ENCODE measurements at places on chromosomes 5 and 9.

GRCh38 chr5:78458843-78459242, 98.4 kb downstream of the SCAMP1 start:
- DNase-seq = no peak
- peaks cover 51% of the 10 kb centered on the region for H3K36me3 ChIP-seq
- H3K4me1 ChIP-seq = peaks cover 10% of the 10 kb centered on the region
- H3K4me3 ChIP-seq = no peak overlapping the region
- no peak overlapping the region for H3K27ac ChIP-seq

GRCh38 chr9:107008011-107008410, 145.0 kb downstream of the ZNF462 start:
- H3K4me1 ChIP-seq = no peaks in the 10 kb centered on the region
- H3K27me3 ChIP-seq = no peaks in the 10 kb centered on the region
- H3K36me3 ChIP-seq = no peaks in the 10 kb centered on the region
- no peak overlapping the region for H3K27ac ChIP-seq
- no peak for DNase-seq

DNA sequence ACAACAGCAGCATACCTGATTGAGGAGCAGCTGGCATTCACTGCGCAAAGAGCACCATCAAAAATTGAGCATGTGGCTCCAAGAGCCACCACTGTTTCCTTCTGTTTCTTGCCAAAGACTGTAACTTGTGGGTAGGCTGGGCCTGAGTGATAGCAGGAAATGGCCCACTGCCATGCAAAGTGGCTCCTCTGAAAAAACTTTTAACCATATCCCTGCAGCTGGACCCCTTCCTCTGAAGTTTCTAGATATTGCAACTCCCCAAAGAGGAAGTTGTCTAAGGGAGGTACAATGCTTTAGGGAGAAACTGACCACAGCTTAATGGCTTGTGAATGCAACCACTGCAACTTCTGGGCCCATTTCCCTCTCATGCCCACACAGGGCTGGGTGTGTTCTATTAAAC, 355.4 kb upstream of the PDE4D start:
- DNase-seq = no peak
- H3K4me1 ChIP-seq = no peaks in the 10 kb centered on the region
- H3K27ac ChIP-seq = no peak overlapping the region
- H3K36me3 ChIP-seq = no peaks in the 10 kb centered on the region
- H3K27me3 ChIP-seq = no peaks in the 10 kb centered on the region

- no peak overlapping the region for H3K27ac ChIP-seq
- H3K4me3 ChIP-seq = no peak overlapping the region
- H3K4me1 ChIP-seq = peaks cover 1% of the 10 kb centered on the region
- no peaks in the 10 kb centered on the region for H3K36me3 ChIP-seq
Observed at GRCh38 chr9:133861086-133861485, 122.9 kb upstream of the SARDH start.

DNA sequence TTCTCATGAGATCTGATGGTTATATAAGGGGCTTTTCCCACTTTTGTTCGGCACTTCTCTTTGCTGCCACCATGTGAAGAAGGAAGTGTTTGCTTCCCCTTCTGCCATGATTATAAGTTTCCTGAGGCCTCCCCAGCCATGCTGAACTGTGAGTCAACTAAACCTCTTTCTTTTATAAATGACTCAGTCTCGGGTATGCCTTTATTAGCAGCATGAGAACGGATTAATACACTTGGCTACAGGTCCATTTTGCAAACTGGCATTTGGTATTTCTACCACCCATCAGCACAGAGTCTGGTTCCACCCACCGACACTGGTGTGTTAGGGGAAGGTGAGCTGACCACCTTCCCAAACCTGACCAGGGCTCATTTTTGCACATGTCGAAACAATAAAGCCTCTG, 47.9 kb upstream of the RARS1 start:
- peaks cover 4% of the 10 kb centered on the region for H3K4me1 ChIP-seq
- no peaks in the 10 kb centered on the region for H3K36me3 ChIP-seq
- no peak overlapping the region for H3K27ac ChIP-seq
- no peak overlapping the region for H3K4me3 ChIP-seq

GRCh38 chr5:123950701-123951581, 439.0 kb downstream of the CSNK1G3 start:
- H3K4me1 ChIP-seq = no peaks in the 10 kb centered on the region
- H3K36me3 ChIP-seq = no peaks in the 10 kb centered on the region
- DNase-seq = no peak
- no peak overlapping the region for H3K4me3 ChIP-seq
- no peak overlapping the region for H3K27ac ChIP-seq

- H3K4me3 ChIP-seq = no peak overlapping the region
- no peak overlapping the region for H3K27ac ChIP-seq
- DNase-seq = no peak
Observed at GRCh38 chr5:5288201-5288600, 134.3 kb upstream of the ICE1 start.
